ENCODE measurements at places on chromosomes 2 and 18.

DNA sequence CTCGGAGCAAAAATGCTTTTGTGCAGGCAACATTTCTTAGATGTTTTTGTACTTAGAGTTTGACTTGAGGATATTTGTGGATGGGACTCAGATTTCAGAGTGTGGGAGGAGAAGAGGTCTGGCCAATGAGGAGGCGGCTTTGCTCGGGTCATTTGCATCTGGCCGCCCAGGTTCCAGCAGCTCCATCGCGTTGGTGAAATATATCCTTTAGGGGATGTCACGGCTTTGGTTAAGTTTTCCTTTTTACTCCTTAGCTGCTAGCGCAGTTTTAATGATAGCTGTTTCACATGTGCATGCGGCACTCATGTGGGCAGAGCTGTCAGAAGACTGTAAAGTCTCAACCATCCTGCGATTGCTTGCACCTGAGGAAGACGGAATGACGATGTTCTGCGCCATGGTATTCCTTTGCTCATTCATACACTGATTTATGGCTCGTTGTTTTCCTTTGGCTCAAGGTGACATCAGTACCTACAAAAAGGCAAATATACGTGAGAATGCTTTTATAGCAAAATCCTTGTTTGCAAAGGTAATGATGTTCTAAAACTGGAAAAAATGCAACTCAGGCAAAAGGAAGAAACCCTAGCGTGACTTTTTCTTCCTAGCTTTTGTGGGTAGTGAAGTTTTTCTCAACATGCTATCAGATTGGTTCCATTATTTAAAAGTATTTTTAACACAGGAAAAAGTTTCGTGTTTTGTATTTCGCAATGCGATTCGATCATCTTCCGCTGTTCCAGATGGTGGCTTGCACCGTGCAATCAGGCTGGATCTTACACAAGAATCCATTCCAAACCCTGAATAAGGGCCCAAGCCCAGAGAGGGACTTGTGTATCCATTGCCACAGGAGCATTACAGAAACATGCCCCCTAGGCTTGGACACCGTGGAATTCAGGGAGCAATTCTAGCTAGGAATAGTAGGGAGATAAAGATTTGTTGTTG lies 70.5 kb upstream of the ZNF516 start:
- DNase-seq = no peak

DNA sequence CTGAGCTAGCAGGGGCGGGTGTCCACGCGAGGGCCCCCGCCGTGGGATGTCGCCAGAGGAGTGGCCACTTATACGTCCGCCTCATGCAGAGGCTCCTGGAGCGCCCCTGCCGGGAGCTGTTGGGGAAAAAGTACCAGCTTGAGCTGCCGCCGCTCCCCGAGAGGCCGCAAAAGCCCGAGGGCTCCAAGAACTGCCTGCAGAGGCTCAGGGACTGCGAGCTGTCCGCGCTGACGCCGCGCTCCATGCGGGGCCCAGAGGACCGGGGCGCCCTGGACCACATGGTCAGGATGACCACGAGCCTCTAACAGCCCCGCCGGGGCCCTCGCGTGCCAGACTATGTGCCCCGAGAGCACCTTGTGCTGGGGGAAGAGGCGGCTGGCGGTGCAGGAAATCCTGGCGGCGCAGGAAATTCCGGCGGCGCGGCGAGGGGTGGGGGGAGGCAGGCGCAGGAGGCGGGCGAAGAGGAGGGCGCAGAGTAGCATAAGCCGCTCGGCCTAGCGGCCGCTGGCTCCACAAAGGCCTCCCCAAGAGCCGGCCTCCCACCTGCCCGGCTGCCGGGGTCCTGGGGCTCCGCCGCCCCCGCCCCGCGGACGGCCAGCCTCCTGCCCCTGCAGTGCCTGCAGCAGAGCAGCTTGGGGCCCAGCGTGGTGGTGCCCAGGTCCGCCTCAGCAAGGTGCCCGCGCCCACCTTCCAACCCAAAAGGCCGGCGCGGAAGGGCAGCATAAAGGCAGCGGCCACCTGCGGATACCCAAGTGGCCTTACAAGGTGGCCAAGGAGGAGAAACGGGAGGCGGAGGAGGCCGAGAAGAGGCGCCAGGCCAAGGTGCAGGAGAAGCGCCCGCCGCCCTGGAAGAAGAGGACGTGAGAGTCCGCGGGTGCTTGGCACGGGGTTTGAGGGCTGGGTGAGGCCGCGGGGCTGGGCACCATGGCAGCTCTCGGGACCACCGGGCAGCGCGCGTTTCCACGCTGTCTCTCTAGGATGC lies 42.1 kb upstream of the TRIM43B start:
- peak; percentile 71 for DNase-seq

GRCh38 chr2:99662761-99663341 lies 173.0 kb upstream of the REV1 start:
- no peak for DNase-seq

- no peak for DNase-seq
These were observed 223.2 kb upstream of the APCDD1 start for GRCh38 chr18:10231220-10231619.

GRCh38 chr2:216520112-216520511 lies 21.5 kb downstream of the RPL37A start:
- no peak for DNase-seq

GRCh38 chr2:68158134-68158447 lies 403 bp downstream of the PNO1 start:
- DNase-seq = no peak

- no peak for DNase-seq
These were observed 59.0 kb downstream of the MBD2 start for GRCh38 chr18:54165450-54165849.

GRCh38 chr2:127052771-127053691 lies 53.9 kb downstream of the BIN1 start:
- DNase-seq = no peak

- no peak for DNase-seq
These were observed 27.2 kb upstream of the FAM136A start for GRCh38 chr2:70328921-70329561.

GRCh38 chr2:80531319-80531718 lies 226.8 kb upstream of the LRRTM1 start:
- DNase-seq = no peak

DNA sequence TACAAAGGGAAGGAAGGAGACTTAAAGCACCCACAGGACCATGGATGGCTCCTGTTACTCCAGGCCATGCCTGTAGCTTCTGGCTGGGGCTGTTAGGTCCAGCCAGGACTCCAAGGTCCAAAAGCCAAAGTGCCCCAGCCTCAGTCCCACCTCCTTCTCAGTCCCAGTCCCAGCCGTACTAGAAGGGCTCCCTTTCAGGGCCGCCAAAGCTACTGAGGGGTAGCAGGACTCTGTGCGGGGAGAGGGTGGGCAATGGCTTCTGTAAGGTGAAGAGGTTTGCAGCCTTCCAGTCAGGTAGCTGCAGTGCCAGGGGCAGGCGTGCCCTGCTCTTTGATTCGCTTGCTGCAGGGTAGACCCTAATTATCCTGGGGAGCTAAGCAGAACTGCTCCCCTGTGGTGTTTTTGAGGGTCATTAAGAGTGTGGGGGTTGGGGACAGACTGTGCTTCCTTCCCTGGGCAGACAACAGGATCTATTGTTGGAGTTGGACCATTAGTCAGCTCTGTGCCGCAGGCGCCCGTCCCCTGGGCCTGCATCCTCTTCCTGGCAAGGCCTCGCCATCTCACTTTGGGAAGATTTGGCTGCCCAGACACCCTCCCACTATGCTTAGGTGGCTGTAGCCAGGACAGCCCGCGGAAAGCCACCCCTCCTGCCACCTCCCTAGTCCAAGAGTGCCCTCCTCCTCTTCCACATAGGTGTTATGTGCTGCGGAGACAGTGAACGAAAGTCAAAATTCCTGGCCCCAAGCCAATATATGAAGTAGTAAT lies 118.8 kb downstream of the ZBTB7C start:
- no peak for DNase-seq

GRCh38 chr2:233022561-233022960 lies 9.5 kb upstream of the NGEF start:
- DNase-seq = no peak

GRCh38 chr2:47070155-47070919 lies 84.8 kb downstream of the STPG4 start:
- no peak for DNase-seq

All from GM10248 (cell line).